ENCODE measurements at places on chromosomes 16 and 17.

GRCh38 chr16:27671410-27671809, 121.5 kb downstream of the KATNIP start:
- no peak for DNase-seq

DNA sequence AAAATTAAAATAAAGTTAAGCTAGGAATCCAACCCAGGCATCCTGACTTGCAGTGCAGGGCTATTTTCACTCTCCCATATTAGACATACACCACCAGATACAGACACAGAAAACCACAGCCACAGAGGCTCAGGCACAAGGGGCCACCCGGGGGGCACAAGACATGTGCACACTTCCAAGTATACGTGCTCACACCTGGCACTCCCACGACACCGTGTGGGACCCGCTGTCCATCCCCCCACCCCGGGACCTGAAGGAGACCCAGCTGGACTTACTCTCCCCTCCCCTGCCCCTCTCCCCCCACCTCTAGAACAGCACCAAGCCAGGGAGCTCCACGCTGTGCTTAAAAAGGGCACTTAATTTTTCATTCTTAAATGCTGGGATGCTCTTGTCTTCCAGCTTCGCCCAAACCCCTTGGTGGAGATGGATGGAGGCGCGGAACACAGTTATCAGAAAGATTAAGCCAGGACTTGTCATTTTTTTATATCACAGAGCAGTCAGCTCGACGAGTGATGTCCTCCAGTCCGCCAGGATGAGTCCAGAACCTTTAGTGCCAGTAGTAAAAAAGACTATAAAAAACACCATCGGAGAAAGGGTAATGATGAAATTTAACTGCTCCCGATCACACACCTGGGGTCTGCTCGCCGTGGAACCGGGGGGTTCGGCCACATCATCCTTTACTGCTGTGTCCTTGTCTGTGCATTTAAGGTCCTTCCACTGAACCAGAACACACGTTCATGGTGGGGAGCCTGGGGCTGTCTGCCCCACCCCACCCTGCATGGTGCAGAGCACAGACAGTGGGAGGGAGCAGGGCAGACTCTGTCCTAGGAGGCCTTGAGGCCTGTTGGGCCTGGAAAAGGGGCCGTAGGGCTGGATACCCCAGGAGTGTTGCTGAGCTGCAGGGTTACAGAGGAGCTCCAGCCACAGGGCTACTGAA, 73.3 kb upstream of the LHX1 start:
- no peak for DNase-seq

DNA sequence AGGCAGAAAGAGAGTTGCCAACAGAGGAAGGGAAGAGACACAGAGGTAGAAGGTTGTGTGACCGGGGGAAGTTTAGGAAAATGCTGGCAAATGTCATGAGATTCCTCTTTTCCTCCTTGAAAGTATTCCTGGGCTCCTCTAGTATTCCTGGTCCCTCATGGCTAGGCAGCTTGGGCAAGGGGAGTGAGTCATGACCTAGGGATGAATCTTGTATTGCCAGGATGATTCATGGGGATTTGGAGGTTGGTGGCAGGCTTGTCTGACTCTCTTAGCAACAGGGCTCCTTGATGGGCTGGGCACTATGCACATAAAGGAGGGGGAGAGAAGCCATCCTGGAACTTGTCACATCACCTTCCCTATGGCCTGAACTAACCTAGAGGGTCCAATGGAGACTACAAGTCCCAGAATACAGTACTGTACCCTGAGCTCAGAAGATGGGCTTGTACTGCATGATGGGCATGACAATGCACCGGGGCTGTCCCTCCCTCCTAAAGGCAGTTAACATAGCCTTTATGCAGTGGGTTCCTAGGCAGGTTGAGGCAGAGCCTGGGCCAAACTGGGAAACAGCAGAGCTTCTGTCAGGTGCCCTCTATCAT, 2.1 kb upstream of the SEZ6 start:
- no peak for DNase-seq

DNA sequence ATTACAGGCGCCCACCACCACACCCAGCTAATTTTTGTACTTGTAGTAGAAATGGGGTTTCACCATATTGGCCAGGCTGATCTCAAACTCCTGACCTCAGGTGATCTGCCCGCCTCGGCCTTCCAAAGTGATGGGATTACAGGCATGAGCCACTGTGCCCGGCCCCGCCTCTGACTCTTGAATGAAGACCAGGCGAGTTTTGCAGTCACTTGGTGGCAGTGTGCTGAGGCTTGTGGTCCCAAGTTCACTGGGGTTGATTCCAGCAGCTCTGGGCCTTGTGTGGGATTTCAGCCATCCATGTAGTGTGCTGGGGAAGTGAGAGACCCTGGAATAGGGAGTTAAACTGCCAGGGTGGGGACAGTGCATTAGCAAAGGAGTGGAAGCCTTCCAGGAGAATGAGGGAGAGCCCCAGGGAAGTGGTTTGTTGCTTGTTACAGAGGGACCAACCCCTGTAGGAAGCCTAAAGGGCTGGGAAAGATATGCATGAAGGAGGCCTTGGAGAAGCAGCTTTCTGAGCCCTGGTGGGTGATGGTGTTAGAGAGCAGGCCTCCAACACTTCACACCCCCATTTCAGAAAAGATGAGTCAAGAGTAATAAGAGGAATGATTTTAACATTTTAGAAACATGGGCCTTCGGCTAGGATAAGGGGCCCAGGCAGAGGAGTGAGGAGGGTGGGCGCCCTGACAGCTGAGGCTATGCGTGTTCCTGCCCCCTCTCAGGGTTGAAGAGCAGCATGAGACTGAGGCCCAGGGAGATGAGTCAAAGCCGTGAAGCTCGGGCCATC, 14.5 kb downstream of the PSKH1 start:
- DNase-seq: no peak

DNA sequence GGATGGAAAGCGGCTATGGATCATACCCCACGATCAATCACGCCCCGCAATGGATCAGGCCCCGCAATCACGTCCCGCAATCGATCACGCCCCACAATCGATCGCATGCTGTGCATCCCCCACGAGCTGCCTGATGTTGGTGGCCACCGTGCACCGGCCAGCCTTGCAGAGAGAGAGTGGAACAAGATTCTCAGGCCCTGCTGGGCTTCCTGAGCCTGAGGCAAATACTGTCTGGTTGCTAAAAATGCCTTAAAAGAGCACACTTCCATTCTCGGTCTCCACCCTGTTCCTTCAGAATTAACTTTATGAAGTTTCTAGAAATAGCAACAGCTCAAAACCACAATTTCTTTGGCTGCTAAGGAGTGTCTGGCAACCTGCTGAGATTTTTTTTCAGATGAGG, 81.5 kb downstream of the VPS53 start:
- DNase-seq: peak; percentile 26

- DNase-seq: no peak
These were observed 74.9 kb upstream of the ZFHX3 start for GRCh38 chr16:73122604-73123391.

DNA sequence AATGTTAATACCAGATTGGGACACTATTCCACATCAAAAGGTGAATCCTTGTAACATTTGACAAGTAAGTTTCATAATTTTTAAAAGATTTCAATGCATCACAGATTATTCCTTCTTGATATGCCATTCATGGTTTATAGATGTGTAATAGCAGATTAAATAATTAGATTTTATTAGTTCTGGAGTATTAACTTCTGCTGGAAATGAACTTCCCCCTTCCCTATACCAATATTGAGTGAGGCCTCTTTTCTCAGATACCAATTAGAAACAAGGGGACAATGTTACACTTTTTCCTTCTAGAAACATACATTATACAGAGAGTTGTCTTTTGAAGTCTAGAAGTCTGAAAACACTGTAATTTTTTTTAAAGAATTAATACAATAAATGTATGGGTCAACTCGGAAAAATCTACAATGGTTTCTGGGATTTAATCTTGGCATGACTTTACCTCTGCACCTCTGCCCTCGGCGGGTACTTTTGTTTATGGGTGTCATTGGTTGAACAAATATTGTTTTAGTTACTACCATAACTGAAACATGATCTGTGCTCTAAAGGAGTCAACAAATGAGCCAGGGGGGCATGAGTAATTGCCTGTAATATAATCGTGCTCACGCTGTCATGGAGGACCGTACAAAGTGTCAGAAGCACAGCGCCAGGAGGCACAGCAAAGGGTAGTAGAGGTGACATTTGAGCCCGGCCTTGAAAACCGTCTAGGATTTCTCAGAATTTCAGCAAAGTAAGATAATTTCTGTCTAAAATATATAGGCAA, 8.2 kb downstream of the LRRC37B start:
- DNase-seq: no peak

GRCh38 chr17:66462010-66462409, 159.6 kb downstream of the PRKCA start:
- no peak for DNase-seq

DNA sequence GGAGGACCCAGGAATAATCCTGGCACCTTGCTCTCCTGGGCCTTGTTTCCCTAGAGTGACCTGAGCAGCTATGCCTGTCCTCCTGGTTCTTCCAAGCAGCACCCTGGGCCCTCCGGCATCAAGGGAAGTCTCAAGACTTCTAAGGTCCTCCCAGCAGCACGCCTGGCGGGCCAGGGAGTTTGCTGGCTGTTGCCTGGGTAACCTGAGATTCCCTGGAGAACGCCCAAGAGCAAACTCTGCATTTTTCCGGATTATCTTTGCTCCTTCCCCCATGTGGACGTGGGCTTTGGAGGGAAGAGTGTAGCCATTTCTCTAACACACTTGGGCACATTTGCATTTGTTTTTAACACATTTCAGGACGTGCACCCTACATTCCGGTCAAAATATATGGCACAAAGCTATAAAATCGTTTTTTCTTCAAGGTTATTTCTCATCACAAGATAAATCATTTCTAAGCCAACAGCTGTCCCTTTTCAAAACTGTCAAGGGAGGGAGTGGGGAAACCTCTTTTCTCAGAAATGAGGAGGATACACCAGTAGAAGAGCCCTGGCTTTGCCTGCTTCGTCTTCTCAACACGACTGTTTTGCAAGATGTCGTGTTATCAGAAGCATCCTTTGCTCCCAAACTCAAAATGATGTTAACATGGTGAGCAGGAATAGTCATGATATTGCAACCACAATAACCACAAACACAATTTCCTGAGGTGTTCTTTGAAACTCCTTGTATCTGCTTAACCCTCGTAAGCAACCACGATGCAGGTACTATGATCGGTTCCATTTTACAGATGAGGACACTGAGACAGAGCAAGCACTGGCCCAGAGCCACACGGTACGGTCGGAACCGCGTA, 116.5 kb downstream of the ADCY9 start:
- no peak for DNase-seq

DNA sequence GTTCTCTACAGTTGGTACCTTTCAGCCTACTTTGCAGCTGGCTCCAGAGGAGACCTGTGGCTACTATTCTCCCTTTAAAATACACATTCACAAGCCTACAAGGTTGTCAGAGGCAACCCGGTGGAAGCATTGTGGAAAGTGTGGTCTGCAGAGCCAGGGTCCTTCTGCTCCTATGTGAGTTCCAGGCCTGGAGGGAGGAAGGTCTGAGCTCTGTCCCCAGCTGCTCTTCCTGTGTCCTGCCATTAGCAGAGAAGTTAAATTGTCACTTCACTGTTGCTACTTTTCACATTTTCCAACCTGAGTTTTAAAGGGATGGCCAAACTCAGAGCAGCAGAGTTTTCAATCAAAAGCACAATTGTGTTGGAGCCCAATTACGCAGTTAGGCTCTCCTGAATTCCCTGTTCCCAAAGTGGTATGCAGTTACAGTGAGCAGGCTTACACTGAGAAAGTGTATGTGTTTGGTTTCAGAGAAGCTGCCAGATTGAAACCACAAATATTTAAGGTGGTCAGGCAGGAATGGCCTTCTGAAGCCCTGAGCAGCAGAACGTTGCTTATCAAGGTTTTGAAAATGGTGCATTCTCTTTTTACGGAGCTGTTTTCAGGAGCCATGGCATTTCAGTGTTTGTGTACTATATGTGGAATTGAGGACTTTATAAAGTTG, 25.0 kb downstream of the MAP3K3 start:
- no peak for DNase-seq

- no peak for DNase-seq
These were observed 5.4 kb downstream of the BANP start for GRCh38 chr16:87956365-87957231.

- no peak for DNase-seq
These were observed 12.8 kb downstream of the FLYWCH2 start for GRCh38 chr16:2895813-2896212.

- DNase-seq: no peak
These were observed 1.8 kb upstream of the CBFA2T3 start for GRCh38 chr16:88978608-88979346.

DNA sequence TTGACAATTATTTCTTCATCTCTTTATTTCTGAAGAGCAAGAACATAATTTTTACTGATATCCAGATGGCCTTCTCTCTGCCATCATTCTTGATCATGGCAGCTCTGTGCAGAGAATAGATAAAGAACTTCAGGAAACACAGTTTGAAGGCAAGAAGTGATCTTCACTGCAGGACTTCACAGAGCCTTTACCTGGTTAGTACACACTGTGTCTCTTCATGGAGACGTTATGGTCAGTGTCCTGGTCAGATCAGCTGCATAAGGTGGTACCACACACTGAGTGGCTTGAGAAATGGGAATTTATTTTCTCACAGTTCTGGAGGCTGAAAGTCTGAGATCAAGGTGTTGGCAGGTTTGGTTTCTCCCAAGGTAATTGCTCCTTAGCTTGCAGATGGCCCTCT, 129.5 kb downstream of the UTP18 start:
- no peak for DNase-seq

DNA sequence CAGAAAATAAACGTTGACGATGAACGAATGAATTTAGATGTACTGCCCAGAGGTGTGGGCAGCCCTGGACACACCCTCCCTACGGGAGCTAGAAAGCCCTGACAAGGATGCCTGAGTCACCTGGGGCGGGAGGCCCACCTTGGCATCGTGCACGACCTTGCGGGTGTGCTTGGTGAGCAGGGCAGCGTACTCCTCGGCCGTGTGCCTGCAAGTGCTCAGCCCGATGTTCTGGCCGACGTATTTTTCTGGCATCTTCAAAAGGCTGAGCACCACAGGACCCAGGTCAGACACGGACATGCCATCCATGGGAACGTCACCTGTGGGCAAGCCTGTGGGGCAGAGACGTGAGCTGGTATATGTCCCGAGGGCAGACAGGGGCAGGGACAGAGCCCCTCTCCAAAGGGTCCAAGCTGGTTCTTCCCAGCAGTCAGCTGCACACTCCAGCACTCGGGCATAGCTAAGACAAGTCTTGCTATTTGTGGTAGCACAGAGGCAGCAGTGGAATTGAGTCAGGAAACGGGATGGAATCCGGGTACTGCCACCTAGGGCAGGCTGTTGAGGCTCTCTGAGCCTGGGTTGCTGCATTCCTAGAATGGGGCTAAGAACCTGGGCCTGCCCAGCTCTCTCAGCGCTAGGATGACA, 10.8 kb downstream of the NMRAL1 start:
- no peak for DNase-seq

DNA sequence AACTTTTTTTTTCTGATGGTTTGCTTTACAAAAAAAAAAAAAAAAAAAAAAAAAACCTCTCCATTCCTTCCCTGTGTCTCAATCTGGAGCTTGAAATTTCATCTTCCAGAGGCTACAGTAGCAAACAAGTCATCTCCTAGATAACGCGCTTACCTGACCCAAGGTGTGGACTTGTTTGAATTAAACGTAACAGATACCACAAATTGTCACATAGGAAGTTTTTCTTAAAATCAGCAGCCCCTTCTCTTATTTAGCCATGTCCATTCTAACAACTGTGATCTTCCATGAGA, 2.0 kb downstream of the STAT5B start:
- no peak for DNase-seq

Measured in Karpas-422 (cell line).